Activated T-helper 1 cell treated with Interleukin-2 at 50 U/mL for 16 hours (primary cell): ENCODE measurements at places on chromosomes 1 and 21.

DNA sequence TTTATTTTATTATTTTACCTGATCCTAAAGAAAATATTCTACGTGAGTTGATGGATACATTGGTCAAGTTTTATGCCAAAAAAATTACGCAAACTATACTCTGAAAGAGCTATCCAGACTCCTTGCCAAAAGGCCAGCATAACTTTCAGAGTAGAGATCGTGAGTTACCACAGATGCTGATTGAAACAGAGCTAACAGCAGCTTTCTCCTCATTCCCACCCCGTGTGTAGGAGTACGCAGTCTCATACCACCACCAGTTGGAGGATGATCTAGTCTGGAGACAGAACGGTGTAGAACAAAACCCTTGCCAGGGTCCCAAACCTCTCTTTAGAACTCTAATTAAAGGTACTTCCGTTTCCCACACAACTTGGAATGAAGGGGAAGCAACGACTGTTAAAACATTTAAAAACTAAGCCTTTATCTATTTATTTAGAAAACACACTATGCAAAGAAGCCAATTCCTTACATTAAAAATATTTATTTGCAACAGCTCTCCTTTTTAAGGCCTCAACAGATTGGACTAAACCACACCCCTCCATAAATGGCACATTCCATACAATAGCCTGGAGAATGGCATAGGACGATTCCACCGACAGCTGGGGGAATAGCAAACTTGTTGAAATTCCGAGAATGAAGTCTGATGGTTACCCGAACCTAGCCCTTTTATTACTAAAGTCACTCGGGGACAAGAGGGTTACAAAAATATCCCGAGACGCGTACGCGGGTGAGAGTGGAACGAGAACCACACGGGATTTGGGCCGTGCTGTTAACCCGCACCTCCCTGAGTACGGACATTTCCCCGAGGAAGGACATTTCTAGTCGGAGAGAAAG, 1.4 kb downstream of the NUCKS1 start:
- DNase-seq = no peak

DNA sequence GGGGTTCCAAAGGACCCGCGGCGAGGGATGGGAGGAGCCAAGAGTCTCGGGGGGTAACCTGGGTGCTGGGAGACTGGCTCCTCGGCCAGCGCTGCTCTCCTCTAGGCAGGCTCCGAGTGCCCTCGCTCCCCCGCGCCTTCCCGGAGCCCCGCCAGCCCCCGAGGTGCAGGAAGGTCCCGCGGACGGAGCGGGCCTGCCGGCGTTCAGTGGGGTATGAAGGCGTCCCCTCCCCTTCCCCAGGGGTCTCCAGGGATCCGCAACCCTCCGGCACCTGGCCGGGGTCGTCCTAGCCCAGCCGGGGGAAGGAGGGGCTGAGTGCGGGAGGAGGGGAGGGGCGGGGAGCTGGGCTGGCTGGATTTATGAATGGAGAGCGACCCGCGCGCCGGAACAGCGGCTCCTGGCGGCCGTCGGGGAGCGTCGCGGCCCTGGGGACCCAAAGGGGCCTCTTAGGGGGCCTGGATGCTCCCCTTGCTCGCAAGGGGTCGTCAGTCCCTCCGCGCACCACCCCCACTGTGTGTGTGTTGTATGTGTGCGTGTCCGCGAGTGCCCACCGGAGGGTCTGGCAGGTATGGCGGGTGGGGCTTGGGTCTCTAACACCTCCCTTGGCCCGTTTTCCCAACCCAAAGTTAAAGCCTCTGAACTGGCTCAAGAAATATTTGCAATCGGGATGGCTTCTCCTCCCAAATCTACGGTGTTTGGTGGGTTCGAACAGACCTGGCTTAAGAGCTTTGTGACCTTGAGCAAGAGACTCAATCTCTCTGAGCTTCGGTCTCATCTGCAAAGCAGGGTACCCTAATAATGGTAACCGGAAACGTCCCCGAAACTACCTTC, 642 bp downstream of the HCRTR1 start:
- DNase-seq = peak; percentile 10

DNA sequence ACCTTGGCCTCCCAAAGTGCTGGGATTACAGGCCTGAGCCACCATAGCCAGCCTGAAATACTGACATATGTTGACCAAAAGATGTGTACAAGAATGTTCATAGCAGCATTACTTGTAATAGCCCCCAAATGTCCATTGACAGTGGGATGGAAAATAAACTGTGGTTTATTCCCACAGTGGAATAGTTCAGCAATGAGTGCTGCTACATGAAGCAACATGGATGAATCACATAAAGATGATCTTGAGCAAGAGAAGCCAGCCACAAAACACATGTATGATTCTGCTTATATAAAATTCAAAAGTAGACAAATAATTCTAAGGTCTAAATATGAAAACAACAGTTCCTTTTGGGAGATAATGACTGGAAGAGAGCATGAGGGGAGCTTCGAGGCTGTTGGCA, 9.1 kb upstream of the CREG1 start:
- no peak for DNase-seq

DNA sequence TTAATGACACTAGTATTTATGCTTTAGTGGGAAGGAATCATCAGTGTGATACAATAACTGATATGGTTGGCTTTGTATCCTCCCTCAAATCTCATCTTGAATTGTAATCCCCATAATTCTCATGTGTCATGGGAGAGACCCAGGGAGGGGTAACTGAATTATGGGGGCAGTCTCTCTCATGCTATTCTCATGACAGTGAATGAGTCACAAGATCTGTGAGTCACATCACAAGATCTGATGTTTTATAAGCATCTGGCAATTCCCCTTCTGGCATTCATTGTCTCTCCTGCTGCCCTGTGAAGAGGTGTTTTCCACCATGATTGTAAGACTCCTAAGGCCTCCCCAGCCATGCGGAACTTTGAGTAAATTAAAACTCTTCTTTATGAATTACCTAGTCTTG, 1760.3 kb downstream of the NCAM2 start:
- DNase-seq = no peak

DNA sequence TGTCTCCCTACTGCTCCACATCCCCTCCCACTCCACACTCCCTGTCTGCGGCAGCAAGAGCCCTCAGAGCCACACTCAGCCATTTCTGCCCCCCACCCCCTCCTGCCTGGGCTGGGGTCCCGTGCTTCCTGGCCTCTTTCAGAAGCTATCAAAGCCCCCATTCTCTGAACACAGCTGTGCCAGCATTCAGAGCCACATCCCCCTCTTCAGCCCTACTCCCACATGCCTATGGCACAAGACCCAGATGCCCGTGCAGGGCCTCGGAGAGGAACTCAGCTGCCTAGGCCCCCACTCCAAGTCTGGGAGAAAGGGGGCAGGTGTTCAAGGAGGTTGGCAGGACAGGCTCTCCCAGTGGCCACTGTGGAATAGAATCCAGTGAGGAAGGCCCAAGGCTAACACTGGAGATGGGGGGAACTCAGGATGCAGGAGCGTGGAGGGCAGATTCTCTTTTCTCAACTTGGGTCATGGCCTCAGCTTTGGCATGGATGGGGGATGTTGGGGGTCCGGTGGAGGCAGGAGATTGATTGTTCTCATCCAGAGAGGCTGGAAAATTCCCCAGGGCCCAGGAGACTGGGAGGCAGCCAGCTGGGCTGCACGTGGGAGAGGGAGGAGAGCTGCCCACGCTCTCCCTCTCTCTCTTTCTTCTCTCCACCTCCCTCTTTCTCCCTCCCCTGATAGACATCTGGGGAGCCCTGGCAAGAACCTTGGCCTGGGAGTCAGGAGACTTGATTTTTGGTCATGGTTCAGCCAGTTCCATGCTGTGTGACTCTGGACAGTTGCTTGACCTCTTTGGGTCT, 3.5 kb upstream of the BCAN start:
- DNase-seq = no peak

DNA sequence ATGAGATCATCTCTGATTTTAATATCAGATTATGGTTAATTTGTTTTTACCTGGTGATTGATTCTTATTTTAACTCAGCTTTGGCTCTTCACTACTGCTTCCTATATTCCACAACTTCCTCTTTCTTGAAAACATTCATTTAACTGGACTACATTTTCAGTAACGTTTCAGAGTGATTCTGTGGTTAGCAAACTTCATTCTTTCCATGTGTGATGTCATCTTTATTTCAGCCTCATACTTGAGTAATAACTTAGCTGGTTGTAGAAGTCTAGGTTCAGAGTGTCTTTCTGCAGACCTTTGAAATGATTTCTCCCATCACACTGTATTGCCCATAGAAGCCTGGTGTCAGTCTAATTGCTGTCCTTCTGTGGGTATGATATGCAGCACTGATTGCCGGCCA, 36.0 kb upstream of the SLC35F3 start:
- DNase-seq = no peak

- DNase-seq = no peak
Measured at GRCh38 chr1:231814521-231814920, 187.9 kb downstream of the DISC1 start.

DNA sequence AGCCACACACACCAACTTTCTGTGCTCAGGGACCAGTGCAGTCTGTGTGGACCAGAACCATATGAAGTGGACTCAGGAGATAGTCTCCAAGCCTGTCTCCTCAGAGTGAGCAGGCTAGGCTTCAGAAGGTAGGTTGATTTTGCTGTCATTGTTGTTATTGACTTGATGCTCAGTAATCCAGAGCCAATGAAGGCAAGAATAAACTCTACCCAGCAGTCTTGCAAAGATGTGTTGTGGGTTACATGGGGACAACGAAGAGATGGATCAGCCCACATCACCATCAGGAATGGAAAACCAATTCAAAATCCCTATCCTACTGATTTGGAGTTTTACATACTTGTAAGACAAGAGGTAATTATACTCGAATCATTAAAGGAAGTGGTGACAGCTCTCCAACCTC, 37.4 kb downstream of the PHC2 start:
- no peak for DNase-seq

- no peak for DNase-seq
Measured at GRCh38 chr1:71599306-71599705, 518.5 kb upstream of the ZRANB2 start.

GRCh38 chr1:219539645-219540254, 73.2 kb downstream of the ZC3H11B start:
- DNase-seq = no peak

- DNase-seq = no peak
Measured at GRCh38 chr1:72324451-72324850, 42.1 kb upstream of the NEGR1 start.

DNA sequence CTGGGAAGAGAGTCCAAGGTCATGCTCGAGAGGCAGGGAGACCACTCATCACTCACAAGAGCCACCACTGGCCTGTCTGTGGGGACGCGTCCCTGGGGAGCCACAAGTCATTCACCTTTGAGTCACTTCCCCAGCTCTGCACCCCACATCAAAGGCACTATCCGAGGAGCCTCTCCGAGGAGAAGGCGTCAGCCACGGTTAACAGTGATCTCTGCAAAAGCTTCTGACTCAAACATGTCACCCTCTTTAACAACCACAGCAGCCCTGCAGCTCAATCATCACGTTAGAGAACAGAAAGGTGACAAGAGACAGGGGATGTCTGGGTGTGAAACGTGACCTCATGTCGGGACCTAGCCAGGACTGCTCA, 9.0 kb downstream of the LRRC47 start:
- no peak for DNase-seq

- DNase-seq = no peak
Measured at GRCh38 chr1:216788671-216789070, 65.4 kb upstream of the ESRRG start.

DNA sequence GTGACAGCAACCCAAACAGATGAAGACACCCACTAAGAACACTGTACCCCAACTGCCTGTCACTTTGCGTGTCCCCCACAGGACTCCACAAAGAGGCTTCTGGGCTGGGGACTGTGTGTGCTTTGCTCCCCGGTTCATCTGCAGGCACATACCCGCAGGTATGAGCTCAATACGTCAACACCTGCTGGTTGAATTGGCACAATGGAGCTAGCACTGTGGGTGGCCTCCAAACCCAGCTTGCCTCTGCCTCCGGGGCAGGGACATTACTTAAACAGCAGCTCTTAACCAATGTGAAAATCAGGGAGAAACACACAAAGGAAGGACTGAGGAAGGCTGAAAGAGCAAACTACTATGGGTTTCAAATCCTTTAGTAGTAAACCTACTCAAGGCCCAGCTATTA, 140.2 kb upstream of the TIAM1 start:
- DNase-seq = no peak

DNA sequence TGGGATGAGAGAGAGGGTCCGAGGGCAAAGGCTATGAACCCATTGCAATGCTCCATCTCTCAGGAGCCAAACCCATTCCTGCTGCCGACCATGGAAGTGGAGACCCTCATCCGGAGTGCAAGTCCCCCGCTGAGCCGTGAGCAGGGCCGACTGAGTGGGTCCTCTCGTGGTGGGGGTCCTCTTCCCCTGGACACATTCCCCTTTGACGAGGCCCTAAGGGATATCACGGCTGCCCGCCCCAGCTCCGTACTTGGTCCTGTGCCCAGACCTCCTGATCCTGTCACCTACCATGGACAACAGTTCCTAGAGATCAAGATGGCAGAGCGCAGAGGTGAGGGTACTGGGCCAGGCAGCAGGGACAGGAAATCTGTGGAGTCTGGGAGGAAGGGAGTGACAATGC, 11.0 kb downstream of the HYI start:
- DNase-seq = no peak

DNA sequence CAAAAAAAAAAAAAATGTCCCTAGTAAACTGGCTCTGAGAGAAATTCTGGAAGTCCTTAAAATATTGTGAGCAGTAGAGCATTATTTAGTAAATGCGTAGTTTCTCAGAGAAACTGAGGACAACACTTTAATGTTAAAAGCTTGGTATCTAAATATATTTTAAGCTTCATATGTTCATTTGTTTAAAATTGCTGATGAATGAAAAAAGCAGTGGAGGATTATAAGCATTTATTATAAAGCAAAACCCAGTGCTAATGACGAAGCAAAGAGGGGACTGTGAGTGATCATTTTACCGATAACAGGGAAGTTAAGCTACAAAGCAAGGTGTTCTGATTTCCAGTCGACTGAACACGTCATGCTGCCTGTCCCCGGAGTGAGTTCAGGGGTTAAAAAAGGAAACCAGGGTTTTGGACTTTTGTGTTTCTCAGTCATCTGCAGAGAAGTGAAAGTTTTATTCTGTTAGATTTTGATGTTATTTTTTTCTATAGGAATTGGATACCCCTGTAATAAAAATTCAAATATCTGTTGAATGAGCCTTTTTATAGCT, 64.5 kb upstream of the SCCPDH start:
- DNase-seq = no peak

DNA sequence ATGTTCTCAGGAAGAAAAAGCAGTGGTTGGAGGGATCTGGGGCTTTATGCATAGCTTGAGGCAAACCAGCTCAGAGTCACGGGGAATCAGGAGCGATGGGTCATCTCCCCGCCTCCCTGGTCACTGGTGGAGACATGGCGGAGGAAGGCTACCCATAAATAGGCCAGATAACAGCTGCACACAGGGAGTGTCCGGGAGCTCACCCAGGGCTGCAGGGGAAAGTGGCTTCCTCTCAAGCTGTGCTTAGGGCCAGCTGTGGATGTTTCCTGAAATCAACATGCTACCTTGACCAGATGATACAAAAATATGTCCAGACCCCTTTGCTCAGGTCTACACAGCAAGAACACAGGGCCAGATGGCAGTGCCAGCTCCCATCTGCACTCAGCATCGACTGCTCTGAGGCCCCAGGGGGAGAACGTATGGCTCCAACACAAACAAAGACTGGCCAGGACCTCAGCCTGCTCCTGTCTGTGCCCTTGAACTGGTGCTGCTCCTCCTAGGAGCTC, 27.1 kb upstream of the RERE start:
- no peak for DNase-seq
